ENCODE measurements at places on chromosomes 7 and 10. TPM values are rescaled to one million over a fixed set of nuclear protein-coding genes. Genes with fewer than 3 reads are reported as not detected.

DNA sequence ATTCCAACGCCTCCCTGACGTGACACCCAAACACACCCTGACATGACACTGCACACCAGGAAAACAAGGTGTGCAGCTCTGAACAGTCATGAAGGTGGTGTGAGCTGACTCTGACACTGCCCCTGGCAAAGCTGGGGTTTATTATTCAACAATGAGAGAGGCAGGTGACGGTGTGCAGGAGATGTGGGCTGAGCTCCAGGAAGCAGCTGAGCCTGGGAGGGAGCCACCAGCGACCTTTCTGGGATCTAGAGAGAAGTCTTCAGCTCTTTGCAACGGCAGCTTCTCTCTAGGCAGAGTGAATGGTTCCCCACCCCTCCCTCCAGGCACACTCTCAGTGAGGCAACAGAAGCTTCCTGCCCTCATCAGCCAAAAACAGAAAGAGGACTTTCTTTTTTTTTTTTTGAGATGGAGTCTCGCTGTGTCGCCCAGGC, 65.6 kb downstream of the SH3PXD2A start:
- DNase-seq: no peak

Gene VSTM4
- 16.0 TPM for polyA plus RNA-seq

Gene INHBA
- 6.1 TPM for polyA plus RNA-seq

Gene PRKG1
- 13.3 TPM for polyA plus RNA-seq

GRCh38 chr10:5018134-5018533, 14.5 kb upstream of the AKR1C2 start:
- no peak for DNase-seq

GRCh38 chr10:33055625-33056024, 97.6 kb upstream of the ITGB1 start:
- DNase-seq: no peak

- DNase-seq: no peak
Observed at GRCh38 chr7:40916813-40917212, 782.0 kb downstream of the SUGCT start.

- no peak for DNase-seq
Observed at GRCh38 chr10:78148216-78148960, 114.7 kb downstream of the RPS24 start.

DNA sequence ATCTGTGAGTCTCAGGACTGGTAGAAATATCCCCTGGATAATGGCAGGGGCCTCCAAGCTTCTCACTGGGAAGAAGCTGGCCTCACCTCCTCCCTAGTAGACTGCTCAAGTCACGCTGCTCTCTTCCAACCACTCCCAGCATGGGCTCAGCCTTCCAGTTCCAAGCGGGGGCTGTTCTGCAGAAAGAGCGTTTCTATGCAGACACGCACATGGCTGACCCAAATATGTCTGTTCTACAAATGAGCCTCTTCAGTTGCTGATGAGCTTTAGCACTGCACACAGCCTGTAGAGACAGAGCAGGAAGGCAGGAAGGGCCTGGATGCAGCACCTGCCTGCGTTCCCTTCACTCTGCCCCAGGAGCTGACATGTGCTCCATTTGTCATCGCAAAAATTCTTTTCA, 523.9 kb upstream of the MGMT start:
- no peak for DNase-seq

Data from right renal pelvis (tissue), 4 donors.